ENCODE measurements at places on chromosomes 6 and 20.

GRCh38 chr6:119742188-119742803 lies 392.7 kb upstream of the MAN1A1 start:
- peak; percentile 54 for DNase-seq

DNA sequence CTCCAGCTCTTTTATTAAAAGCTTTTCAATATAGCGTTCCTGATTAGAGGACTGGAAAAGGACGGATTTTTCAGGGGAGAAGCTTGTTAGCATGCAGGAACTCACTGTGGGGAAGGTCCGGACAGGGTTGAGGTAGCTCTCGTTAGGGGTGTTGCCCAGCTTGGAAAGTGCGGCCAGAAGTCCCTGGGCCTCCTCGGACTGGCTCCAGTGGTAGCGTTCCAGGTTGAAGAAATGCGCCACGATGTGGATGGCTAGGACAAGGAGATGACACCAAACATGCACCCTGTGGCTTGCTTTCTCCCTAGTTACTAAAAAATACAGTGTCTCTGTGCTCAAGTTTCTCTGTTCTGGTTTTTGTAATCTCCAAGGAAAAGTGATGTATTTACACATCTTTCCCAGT lies 12.5 kb downstream of the NOX3 start:
- DNase-seq, result peak; percentile 11

GRCh38 chr6:132785936-132786335 lies 12.5 kb downstream of the SLC18B1 start:
- DNase-seq, result no peak

- DNase-seq, result no peak
These were observed 149.4 kb downstream of the ELOVL4 start for GRCh38 chr6:79797912-79798311.

DNA sequence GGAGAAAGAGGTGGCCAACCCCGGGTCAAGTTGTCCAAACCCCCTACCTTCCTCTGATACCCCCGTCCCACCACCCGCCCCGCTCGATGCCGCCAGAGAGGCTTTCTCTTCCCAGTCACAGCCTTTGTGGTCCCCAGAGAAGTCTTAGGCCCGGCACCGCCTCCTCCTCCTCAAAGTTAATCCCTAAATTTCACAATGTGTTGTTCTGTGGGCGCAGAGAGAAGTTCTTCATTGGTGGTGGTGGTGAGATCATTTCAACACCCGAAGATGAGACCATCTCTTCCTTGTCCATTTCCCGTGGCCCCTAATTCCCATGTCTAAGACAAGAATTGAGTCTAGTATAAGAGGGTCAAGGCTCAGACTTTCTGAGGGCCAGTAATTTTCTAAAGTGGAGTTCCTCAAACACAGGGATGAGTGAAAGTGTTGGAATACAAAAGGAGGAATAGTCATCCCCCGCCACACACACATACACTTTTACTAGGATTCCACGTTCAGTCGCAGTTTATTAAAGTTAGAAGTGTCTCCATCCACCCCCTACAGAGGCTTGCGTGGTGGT lies 10.4 kb downstream of the TRIM31 start:
- no peak for DNase-seq

- no peak for DNase-seq
These were observed 28.6 kb upstream of the MOCS1 start for GRCh38 chr6:39962831-39963230.

GRCh38 chr6:77292564-77293546 lies 170.4 kb downstream of the HTR1B start:
- no peak for DNase-seq

GRCh38 chr6:162602759-162603158 lies 124.8 kb downstream of the PRKN start:
- no peak for DNase-seq

DNA sequence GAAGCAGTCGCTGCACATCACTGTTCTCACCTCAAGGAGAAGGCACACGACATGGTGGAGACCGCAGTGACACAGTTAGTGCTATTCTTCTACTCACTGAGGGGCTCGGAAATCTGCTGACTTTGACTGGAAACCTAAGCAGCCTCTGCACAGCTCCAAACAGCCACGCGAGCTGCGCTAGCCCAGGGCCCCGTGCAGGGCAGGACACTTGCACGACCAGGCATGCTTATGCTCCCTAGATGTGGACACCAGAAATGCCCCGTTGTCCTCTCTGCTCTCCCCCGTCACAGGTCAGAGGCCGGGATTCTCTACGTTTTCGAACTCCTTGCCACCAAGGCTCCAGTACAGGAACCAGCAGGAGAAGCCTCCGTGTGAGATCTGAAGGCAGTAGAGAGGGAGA lies 201.1 kb downstream of the WDR27 start:
- DNase-seq, result no peak

DNA sequence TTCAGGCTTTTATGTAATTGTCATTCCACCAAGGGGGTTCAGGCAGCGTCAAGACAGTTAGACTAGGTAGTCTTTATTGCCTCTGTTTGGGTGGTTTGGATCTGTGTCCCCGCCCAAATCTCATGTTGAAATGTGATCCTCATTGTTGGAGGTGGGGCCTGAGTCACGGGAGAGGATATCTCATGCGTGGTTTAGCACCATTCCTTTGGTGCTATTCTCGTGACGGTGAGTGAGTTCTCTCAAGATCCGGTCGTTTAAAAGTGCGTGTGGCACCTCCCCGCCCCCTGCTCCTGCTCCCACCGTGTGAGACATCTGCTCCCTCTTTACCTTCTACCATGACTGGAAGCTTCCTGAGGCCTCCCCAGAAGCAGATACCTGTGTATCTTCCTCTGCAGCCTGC lies 51.3 kb upstream of the FOXC1 start:
- DNase-seq, result no peak

GRCh38 chr20:32749914-32750637 lies 6.8 kb upstream of the COMMD7 start:
- DNase-seq, result no peak

GRCh38 chr20:60424267-60424902 lies 466.2 kb downstream of the CDH26 start:
- no peak for DNase-seq

GRCh38 chr6:50278663-50279062 lies 228.9 kb upstream of the DEFB112 start:
- no peak for DNase-seq
